Stimulated activated CD8-positive, alpha-beta memory T cell treated with anti-CD3 and anti-CD28 coated beads, Interleukin-2, amount 100 ng/mL, for 1 hour (primary cell): ENCODE measurements at places on chromosomes 3 and 15.

GRCh38 chr3:161231861-161232260, 10.8 kb downstream of the NMD3 start:
- no peak for DNase-seq

GRCh38 chr3:143334231-143334630, 214.7 kb downstream of the CHST2 start:
- no peak for DNase-seq

DNA sequence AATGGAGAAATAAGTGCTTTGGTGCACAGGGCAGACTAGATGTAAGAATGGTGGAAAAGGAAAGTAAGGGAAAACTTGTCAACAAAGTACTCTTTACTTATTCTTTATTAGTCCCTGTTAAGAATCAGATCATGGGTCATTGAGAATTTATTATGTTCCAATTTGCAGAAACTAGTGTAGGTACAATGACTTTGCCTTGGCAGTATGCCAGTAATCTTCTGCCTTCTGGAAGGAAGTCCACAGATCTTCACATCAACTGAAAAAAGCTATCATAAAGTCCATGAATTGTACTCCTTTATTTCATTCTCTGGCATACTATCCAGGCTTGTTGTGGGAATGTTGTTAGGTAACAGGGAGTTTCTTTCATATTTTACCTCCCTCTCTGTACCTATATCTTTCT, 88.2 kb upstream of the FLNB start:
- DNase-seq: no peak

- no peak for DNase-seq
Observed at GRCh38 chr3:38136393-38136776, 542 bp downstream of the ACAA1 start.

DNA sequence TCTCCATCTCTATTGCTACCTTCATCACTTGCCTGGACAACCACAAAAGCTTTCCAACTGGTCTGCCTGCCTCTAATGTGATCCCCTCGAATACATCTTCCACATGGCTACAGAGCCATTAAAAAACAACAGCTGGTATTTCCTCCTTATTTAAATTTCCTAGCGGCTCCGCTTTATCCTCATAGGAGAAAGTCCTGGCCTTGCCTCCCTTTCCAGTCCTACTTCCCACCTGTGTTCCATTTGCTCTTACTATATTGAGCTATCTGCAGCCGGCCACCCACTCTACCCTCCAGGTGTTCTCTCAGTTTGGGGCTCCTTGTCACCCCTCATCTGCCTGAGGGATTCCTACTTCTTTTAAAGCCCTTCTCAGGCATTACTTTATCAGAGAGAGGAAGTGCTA, 49.7 kb upstream of the TSPAN3 start:
- no peak for DNase-seq
